ENCODE measurements at places on chromosomes 6 and 20. TPM values are rescaled to one million over a fixed set of nuclear protein-coding genes. Genes with fewer than 3 reads are reported as not detected.

Gene CBFA2T2
- 7.1 TPM for total RNA-seq

Gene PRDM13
- total RNA-seq = not detected

Gene BPIFB2
- total RNA-seq = not detected

Gene AGER
- total RNA-seq = 0.50 TPM

Gene AIF1
- not detected for total RNA-seq

Gene SLPI
- total RNA-seq = not detected

Gene SRSF12
- total RNA-seq = not detected

Gene PTCHD4
- total RNA-seq = 3.5 TPM
